Left forelimb (tissue), 1 donor: ENCODE measurements at places on chromosomes 7 and 10.

- no peak for DNase-seq
These were observed 47.8 kb upstream of the RET start for GRCh38 chr10:43029043-43029442.

DNA sequence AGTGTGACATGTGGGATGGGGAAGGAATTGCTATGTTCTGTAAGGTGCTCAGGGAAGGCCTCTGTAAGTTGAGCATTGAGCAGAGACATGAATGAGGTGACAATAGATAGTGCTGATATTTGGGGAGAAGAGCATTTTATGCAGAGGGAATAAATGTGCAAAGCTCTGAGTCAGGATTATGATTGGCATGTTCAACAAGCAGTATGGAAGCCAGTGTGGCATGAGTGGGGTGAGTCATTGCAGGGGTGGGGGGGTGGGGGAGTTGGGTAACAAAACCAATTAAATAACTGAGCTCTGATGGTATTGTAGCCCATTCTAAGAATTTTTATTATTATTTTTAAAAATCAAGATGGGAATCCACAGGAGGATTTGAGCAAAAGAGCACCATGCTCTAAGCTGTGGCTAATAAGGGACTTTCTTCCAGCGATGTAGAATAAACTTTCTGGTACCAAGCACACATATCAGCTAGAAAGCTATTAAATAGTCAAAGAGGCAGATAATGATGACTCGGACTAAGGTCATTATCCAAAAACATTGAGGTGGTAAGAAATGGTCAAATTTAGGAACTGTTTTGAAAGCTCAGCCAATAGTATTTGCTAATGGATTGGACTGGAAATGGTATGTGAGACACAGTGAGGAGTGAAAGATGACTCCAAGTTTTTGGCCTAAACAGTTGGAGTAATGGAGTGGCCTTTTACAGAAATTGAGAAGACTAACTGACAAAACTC, 96.4 kb downstream of the PRKG1 start:
- no peak for DNase-seq

DNA sequence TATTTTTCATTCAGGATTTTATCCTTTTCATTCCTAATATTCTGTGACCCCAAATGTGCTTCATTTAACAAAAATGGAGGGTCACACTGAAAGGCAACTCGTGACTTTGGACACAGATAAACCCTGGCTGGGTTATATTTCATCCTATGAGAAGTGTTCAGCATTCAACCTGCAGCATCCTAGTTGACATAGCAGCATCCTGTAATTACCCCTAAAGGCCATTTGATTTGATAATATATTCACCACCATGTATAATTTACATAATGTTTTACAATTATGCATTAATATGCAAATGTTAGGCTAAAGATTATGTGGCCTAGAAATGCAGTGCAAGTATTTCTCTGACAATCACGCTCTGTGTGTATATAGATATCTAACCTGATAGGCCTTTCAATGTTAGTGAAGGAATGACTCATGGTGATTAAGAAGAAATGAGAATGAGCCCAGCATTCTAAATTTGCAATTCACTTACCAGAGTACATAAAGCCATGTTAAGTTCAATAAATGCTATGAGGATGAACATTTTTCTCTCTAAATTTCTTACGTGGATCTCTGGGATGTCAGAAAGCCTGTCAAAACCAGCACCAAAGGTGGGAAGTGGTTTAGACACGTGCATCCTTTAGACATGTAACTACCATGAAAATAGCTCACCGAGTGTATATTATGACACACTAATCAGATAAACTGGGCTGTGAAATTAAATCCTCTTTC, 337.7 kb upstream of the AOAH start:
- no peak for DNase-seq

GRCh38 chr7:129841465-129841864, 111.3 kb downstream of the UBE2H start:
- no peak for DNase-seq

- DNase-seq, result no peak
These were observed 522.0 kb upstream of the LRRN3 start for GRCh38 chr7:110568932-110569331.

GRCh38 chr10:49373361-49373760, 22.5 kb downstream of the DRGX start:
- DNase-seq, result no peak

DNA sequence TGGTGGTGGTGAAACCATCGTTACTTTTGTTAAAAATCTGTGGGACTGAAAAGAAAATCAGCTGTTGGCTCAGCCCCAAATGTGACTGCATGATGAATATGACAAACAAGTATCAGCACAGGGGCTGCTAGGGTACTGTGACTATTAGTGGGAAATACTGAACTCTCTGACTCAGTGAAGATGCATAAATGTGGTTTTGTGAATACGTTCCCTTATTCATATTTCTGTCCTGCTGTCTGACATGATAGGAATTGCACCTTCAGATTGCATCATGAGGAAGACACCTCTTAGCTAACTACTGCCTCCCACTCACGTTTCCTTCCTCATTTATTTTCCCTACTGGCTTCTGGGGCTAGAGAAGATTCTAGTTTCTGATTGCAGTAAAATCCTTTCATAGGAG, 1.4 kb downstream of the CLEC5A start:
- DNase-seq, result no peak

DNA sequence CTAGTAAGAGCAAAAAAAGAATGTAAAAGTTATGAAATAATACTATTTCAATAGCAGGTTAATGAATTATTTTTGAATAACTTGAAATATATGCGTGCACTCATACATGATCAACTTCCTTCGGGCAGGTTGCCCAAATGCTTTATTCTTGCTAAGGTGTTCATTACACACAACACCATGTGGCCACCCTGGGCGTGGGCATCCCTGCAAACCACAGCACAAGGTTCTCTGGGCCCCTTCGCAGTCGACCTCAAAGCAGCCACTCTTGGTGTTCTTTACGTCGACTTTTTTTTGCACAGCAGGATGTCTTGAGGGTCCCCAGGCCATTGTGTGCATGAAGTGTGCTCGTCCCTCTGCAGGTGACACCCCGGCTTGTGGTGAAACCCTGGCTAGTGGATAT, 300.7 kb upstream of the PITRM1 start:
- DNase-seq, result no peak

DNA sequence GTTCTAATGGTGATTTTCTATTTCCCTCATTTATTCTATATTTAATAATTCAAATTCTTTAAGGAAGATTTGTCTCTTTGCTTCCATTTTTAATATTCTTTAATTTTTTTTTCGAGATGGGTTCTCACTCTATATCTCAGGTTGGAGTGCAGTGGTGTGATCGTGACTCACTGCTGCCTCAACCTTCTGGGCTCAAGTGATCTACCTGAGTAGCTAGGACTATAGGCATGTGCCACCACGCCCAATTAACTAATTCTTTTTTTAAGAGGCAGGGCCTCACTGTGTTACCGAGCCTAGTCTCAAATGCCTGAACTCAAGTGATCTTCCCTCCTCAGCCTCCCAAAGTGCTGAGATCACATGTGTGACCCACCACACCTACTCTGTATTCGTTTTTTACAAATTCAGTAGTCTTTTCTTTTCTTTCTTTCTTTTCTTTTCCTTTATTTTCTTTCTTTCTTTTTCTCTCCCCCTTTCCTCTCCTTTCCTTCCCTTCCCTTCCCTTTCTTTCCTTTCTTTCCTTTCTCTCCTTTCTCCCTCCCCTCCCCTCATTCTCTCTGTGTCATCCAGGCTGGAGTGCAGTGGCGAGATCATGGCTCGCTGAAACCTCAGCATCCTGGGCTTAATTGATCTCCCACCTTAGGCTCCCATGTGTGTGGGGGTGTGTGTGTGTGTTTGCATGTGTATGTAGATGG, 323.1 kb downstream of the ADK start:
- DNase-seq, result no peak

DNA sequence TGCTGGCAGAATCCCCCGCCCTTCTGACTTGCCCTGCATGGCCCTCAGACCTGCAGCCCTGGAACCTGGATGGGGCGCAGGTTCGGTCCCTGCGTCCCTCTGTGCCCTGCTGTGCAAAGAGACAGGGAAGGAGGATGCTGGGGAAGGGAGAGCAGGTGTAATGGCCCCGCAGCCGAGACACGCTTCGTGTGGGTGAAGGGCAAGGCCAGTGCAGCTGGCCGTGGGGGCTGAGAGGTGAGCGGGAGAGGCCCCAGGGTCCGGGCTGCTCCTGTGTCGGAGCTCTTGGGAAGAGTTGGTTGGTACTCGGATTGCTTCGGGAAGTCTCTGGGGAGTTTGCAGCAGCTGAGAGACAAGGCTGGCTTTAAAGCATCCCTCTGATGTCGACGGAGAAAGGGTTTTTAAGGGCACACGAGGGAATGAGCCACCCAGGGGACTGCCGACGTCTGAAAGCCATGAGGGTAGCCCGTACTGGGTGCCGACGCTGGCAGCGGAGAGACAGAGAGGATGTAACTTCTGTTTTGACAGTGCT, 6.5 kb downstream of the ELFN1 start:
- DNase-seq, result peak; percentile 40

DNA sequence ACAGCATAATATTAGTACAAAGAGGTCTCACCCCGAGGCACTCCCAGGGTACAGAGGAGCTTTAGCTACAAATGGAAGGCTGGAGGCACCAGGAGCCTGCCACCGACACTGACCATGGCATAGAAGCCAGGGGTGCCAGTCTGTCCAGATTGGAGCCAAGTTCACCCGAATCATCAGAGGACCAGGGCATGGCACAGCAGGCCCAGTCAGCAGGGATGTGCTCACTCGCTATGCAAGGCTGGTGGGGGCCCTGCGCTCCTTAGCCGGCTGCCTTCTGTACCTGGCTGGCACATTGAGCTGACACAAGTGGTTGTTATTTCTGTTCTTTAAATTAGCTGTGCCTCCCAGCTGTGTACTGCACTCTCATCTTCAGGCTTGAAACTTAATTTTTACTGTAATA, 149.3 kb downstream of the TCERG1L start:
- no peak for DNase-seq

DNA sequence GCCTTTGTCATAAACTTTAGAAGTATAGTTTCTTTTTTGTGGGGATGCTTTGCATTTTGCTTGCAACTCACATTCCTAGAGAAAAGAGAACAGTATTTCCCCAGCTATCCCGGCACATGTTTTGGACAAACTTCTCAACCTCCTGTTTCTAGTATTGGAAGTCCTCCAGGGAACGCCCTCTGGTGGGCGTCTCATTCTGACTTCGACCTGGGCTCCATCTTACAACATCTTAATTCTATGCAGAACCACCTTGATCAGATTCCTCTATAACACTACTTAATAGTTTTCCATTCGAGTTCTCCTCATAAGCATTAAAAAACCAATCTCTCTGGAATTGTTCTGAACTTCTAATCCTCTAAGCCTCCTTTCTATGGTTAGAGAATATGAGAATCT, 139.5 kb upstream of the FZD8 start:
- no peak for DNase-seq

DNA sequence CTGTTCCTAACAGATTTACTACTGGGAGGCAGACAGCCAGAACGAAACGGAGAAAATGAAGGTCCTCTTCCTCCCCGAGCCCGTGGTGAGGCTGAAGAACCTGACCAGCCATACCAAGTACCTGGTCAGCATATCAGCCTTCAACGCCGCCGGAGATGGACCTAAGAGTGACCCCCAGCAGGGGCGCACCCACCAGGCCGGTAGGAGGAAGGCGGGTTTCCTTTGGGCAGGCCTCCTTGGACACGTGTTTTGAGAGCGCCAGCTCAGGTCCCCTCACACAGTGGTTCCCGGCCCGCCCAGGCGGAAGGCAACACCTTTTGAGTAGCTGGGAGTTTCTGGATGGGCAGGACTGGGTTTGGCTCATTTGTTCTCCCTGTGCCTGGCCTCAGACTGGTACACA, 474.0 kb upstream of the FOXK1 start:
- no peak for DNase-seq

DNA sequence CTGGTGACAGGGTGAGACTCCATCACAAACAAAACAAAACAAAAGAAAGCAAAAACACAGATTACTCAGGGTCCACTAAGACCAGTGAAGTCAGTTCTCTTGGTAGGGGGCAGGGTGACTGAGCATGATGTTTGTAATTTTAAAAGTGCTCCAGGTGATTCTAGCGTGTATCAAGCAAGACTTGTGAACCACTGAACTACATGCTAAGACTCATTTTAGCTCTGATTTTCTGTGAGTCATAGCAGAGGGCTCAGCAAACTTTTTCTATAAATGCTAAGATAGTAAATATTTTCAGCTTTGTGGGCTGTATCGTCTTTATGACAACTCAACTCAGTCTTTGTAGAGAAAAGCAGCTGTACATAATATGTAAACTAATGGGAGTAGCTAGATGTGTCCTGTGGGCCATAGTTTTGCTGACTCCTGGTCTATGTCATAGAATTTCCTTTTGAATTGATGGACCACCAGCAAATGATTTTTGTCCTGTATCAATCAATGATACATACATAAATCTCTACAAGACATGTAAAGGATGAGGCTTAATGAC, 141.3 kb downstream of the CFTR start:
- DNase-seq, result no peak

- DNase-seq, result no peak
These were observed 10.2 kb upstream of the ST8SIA6 start for GRCh38 chr10:17464545-17464944.

DNA sequence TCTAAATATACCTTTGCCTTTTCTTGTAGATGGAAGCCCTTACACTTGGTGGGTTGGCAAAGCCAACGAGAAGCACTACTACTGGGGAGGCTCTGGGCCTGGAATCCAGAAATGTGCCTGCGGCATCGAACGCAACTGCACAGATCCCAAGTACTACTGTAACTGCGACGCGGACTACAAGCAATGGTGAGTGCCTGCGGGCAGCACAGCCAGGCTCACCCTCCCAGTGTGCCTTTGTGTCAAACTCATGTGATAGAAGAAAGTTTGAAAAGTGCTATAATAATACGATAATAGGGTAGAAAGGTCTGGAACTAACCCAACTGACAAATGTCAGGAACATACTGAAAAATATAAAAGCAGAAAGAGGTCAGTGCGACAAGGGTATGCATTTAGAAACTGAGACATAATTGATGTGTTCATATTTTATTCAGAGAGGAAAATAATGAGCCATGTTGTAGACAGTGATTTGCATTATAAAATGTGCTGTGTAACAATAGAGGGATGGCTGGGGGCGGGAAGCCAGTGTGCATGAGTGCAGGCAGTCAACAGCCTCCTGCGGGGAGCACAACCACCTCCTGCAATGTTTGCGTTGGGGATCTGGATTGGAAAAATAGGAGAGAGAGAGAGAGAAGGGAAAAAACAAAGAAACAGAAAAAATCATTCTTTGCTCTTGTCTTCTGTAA, 686.9 kb upstream of the C7orf33 start:
- no peak for DNase-seq

DNA sequence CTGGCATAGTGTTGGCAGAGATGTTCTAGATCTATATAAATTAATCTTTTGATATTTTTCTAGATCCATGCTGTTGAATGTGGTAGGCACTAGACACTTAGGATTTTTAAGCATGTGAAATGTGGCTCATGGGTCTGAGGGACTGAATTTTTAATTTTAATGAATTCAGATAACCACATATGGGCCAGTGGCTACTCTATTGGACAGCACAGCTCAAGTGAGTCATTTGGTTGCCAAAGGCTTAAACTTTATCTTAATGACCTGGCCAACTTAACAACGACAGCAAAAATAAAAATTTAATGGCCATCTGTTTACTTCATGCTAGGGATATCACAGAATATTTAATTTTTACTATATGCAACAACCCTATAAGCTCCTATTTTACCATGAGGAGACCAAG, 61.4 kb downstream of the CDK14 start:
- DNase-seq, result no peak
